Transverse colon (tissue), 4 donors: ENCODE measurements at places on chromosomes 7 and 10.

GRCh38 chr7:55569269-55569663 lies 3.0 kb downstream of the VOPP1 start:
- DNase-seq, result no peak

DNA sequence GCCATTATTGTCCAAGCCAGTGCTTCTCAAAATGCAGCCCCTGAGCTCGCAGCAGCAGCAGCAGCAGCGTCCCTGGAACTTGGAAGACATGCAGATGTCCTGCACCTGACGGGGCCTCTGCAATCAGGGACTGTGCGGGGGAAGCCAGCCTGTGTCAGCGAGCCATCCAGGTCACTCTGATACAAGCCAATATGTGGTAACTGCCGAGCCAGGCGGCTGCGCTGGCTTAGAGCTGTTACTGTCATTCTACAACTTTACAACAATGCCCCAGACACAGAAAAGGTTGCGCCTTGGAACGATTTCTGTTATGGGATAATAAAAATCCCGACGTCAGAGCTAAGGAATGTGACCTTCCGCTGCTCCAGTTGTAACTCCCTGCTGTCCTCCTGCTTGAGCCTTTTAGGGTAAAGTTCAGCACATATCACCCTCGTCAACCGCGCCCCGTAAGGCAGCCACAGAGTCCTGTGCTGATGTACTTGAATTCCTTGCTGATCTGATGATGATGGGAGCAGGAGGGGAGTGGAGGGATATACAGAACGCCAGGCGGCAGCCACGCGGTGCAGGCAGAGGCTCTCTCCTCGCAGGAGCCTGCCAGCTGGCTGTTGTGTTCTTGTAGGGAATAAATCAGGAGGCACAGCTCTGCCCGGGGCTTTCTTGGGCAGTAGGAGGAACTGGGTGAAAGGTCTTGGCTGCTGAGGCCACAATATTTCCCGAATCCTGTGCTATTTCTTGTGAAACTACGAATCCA lies 20.0 kb upstream of the CRYGN start:
- DNase-seq, result peak; percentile 87

GRCh38 chr7:29877196-29877595 lies 70.9 kb downstream of the WIPF3 start:
- DNase-seq, result no peak

- DNase-seq, result no peak
Measured at GRCh38 chr10:78937800-78938694, 130.7 kb upstream of the ZMIZ1 start.

GRCh38 chr10:129968020-129968852 lies 4.2 kb upstream of the EBF3 start:
- no peak for DNase-seq

DNA sequence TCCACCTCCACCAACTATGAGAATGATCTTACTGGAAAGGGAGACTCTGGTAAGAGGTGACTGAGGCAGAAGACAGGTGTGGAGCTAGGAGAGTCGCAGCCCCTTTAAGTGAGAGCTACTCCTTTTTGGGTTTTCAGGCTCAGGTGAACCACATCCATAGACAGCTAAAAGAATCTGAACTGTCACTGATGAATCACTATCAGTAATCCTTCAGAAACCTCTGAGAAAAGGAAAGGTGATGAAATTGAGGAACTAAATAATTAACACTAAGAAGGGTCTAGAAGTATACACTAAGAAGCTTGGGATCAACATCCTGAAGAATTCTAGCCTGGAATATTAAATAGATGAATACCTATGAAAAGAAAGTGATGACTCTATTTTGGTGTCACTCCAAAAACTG lies 83.0 kb downstream of the SORBS1 start:
- no peak for DNase-seq

DNA sequence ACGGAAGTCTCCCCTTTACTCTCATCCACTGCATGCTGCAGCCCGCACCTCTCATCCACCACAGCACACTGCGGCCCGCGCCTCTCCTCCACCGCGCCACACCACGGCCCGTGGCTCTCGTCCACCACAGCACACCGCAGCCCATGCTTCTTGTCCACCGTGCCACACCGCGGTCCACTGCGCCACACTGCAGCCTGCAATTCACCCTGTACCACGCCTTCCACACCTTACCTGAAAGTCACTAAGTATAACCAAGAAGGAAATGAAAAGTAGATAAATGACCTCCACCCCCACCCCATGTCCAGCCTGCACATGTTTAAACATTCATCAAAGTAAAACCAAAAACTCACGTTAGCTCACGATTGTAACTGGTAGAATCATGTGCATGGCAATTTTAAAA lies 176.1 kb downstream of the DIP2C start:
- peak; percentile 52 for DNase-seq

GRCh38 chr10:75234683-75235374 lies 928 bp downstream of the COMTD1 start:
- DNase-seq, result peak; percentile 69

GRCh38 chr7:18834577-18834976 lies 282.9 kb downstream of the TWIST1 start:
- no peak for DNase-seq

DNA sequence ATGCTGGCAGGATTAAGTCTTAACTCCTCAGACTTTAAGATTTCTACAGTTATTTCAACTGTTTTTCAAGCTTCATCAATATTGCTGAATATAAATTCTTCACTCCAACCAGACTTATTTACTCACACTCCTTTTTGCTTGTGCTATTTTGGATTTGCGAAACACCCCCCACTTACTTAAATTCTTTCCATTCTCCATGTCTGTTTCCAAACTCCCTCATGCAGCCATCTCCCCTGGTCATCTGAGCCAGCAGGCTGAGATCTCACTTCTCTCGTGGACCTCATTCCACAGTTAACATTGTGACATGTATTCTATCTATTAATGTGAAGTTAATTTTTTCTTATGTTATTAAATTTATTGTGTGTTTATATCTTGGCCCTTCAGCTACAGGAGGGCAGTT lies 188.9 kb upstream of the HDAC9 start:
- DNase-seq, result no peak

DNA sequence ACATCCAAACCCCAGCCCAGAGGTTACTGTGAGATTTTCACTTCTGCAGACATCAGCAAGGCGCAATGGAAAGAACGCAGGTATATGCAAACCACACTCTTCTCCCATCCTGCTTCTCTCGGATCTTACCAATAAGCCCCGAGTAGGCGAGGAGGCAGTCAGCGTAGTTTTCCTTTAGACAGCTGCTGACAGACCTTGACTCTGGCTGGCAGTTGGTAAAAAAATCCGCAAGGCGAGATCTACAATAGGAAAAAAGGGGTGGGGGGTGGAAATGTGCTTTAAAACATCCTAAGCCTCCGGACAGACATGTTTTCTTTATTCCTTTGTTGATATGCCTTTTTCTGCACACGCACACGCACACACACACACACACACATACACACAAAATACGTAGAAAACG lies 176.5 kb downstream of the GFRA1 start:
- no peak for DNase-seq

DNA sequence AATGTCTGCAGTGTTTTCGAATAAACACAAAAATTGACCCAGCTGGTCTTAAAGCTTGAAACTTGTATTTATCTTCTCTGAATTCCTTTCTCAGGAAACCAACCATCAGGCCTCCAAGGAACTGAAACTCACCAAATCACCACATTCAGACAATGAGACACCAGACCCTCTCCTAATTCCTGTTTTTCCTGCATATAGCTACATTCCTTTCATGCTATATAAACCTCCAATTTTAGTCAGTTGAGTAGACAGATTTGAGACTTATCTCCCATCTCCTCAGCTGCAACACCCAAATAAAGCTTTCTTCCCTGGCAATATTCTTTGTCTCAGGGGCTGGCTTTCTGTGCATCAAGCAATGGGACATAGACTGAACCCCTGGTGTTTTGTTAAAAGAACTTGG lies 317.0 kb downstream of the CACNA2D1 start:
- DNase-seq, result no peak

DNA sequence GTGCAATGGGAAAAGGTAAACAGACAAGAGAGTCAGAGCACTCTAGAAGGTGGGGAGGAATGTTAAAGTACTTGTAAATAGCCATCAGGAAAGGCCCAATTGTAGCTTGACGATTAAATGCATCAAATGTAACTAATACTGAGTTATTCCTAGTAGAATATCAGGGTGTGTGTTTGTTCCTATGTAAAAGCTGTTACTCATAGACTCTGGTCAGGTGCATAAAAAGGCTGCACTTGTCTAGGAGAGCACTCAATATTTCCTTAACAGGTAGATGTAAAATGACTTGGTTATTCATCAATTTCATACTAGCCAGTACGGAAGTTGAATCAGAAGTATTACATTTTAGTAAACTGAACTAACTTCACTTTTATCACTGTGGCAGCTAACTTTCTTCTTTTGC lies 179.7 kb upstream of the AGR3 start:
- DNase-seq, result no peak

GRCh38 chr7:44263326-44264082 lies 61.9 kb downstream of the CAMK2B start:
- no peak for DNase-seq

GRCh38 chr7:116277070-116277469 lies 66.7 kb downstream of the TES start:
- no peak for DNase-seq

DNA sequence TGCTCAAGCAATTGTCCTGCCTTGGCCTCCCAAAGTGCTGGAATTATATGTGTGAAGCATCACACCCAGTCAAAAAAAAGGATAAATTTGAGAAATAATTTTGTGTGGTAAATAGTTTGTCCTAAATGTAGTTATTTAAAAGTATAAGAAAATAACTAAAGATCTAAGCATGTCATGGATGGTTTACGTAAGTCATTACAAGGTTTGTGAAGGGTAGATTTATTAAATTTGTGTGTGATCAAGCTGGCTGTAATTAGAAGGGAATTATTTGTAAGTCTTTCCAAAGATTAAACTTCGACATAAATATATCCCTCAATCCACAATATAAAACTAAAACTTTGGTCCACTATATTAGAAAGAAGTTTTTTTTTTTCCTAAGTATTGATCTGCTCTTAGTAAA lies 28.6 kb downstream of the ORC5 start:
- DNase-seq, result no peak
